Activated CD4-positive, CD25-positive, alpha-beta regulatory T cell treated with anti-CD3 and anti-CD28 coated beads, Interleukin-2, amount 50 U/mL, for 24 hours (primary cell): ENCODE measurements at places on chromosomes 1 and 21.

GRCh38 chr1:43129426-43129825 lies 42.7 kb downstream of the EBNA1BP2 start:
- no peak for ATAC-seq

DNA sequence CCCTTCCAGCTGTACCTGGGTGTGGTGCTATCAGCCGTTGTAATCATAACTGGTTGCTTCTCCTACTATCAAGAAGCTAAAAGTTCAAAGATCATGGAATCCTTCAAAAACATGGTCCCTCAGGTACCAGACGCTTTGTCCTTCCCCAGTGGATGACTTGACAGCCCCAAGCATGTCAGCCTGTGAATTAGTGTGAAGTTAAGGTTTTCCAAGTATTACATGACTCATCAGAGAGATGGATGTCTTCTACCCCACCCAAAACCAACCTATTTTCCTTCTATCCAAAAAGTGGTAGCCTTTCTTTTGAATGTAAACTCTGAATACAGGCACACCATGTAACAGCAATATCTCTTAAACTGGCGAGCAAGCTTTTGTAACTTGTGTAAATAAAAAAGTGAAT lies 15.1 kb downstream of the ATP1A1 start:
- ATAC-seq, result no peak

- ATAC-seq, result no peak
Observed at GRCh38 chr1:64941461-64942117, 24.8 kb downstream of the JAK1 start.

DNA sequence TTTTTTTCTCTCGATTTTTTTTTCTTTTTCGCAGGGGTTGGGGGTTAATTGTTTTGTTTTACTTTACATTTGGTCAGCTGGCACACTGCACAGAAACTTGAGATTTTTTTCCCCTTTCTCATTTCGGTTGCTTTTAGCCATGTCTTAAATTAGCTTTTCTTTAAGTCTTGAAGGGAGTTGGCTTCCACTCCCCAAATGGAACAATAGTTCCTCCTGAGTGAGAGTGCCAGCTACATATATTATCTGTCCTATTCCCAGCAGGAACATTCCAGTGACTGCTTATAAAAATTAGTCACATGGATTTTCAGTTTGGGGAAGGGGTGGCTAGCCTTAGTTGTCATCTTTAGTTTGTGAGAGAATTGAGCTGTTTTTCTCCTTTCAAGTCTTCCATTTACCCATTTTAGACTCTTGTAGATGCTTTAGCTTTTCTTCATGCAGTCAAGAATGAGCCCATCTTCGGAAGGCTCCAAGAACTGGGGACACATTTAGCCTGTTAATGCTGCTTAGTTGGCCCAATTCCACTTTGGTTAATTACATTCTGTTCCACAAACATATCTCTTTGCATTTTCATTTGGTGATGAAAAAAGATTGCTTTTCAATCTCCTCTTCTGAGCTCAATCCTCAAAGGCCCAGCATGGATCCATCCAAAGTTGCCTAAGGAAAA lies 510.1 kb upstream of the CXADR start:
- ATAC-seq, result no peak
